ENCODE measurements at places on chromosomes 4 and X.

GRCh38 chr4:105050896-105051295, 95.8 kb upstream of the TET2 start:
- no peak for DNase-seq

GRCh38 chr4:60422439-60422838, 777.7 kb upstream of the ADGRL3 start:
- DNase-seq: no peak

- no peak for DNase-seq
Measured at GRCh38 chr4:78956975-78957374, 17.7 kb upstream of the PAQR3 start.

DNA sequence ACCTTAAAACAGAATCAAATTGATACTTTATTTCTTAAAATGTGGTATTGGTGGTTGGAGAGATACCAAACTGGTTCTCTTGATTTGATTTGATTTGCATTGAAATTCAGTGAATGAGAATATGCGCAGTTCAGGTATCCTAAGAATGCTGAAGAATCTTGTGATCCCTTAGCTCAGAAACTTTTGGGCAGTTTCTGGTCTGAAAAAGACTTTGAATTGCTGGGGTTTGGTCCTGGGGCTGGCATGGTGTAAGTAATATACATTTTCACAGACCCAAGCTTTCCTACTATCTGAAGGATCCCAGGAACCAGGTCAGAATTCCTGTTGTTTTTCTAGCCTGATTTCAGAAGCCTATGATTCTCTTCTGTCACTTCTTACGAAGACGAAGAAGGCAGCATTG, 6.6 kb downstream of the RAB33B start:
- DNase-seq: no peak

Data from glutamatergic neuron (in vitro differentiated cells).